ENCODE measurements at places on chromosomes 11 and 22. TPM values are rescaled to one million over a fixed set of nuclear protein-coding genes. Genes with fewer than 3 reads are reported as not detected.

The PRAME gene
- 0.75 TPM for polyA plus RNA-seq

The MS4A15 gene
- not detected for polyA plus RNA-seq

The OR8G1 gene
- not detected for polyA plus RNA-seq

The STK33 gene
- polyA plus RNA-seq = 34.5 TPM

The ACR gene
- 0.45 TPM for polyA plus RNA-seq

The MS4A3 gene
- 0.83 TPM for polyA plus RNA-seq

The OVCH2 gene
- polyA plus RNA-seq = 6.5 TPM

The ADM2 gene
- 5.9 TPM for polyA plus RNA-seq

The GRIA4 gene
- polyA plus RNA-seq = 0.72 TPM

The SLC22A12 gene
- 3.4 TPM for polyA plus RNA-seq

The UBTFL1 gene
- polyA plus RNA-seq = not detected

The MEI1 gene
- 2.7 TPM for polyA plus RNA-seq

The SPA17 gene
- polyA plus RNA-seq = 27.7 TPM

The MYO18B gene
- 0.25 TPM for polyA plus RNA-seq

The CADM1 gene
- 154 TPM for polyA plus RNA-seq

The PLAAT5 gene
- 0.42 TPM for polyA plus RNA-seq

The SLC36A4 gene
- 17.9 TPM for polyA plus RNA-seq

The AIFM3 gene
- polyA plus RNA-seq = 0.97 TPM

The CASP5 gene
- polyA plus RNA-seq = not detected

The SAA1 gene
- polyA plus RNA-seq = not detected

The RIBC2 gene
- polyA plus RNA-seq = 6.2 TPM

The E2F8 gene
- 6.3 TPM for polyA plus RNA-seq

The PITPNB gene
- polyA plus RNA-seq = 64.6 TPM

The FOSL1 gene
- not detected for polyA plus RNA-seq

The DRICH1 gene
- 1.7 TPM for polyA plus RNA-seq

The PRR33 gene
- 0.07 TPM for polyA plus RNA-seq

The SCARF2 gene
- polyA plus RNA-seq = 16.8 TPM

The TBX10 gene
- polyA plus RNA-seq = not detected

The HSD17B12 gene
- 82.6 TPM for polyA plus RNA-seq

The AP2A2 gene
- polyA plus RNA-seq = 99.9 TPM

The CDC45 gene
- 18.1 TPM for polyA plus RNA-seq

The TNNI2 gene
- polyA plus RNA-seq = 0.29 TPM

The SMIM35 gene
- polyA plus RNA-seq = 0.10 TPM

The VSIG10L2 gene
- not detected for polyA plus RNA-seq

The UBQLNL gene
- 0.57 TPM for polyA plus RNA-seq

The DDI1 gene
- polyA plus RNA-seq = not detected

The GDPD5 gene
- polyA plus RNA-seq = 8.5 TPM

The UBQLN3 gene
- not detected for polyA plus RNA-seq

The PLXNB2 gene
- polyA plus RNA-seq = 204 TPM

The ADAMTS8 gene
- polyA plus RNA-seq = 2.3 TPM

The RAB36 gene
- polyA plus RNA-seq = 14.5 TPM

The PGA5 gene
- 0.17 TPM for polyA plus RNA-seq

The FAT3 gene
- 7.2 TPM for polyA plus RNA-seq

The MPPED2 gene
- polyA plus RNA-seq = 18.2 TPM

The TIMM10B gene
- polyA plus RNA-seq = 38.7 TPM

The C22orf15 gene
- polyA plus RNA-seq = 2.5 TPM

The KRTAP5-11 gene
- not detected for polyA plus RNA-seq

The SLCO2B1 gene
- 6.6 TPM for polyA plus RNA-seq

The FZD4 gene
- polyA plus RNA-seq = 73.8 TPM

The OTOG gene
- polyA plus RNA-seq = 0.18 TPM

The GDPD4 gene
- 0.35 TPM for polyA plus RNA-seq

The PLAAT4 gene
- polyA plus RNA-seq = 11.1 TPM

The CNIH2 gene
- 2.8 TPM for polyA plus RNA-seq

The EP300 gene
- polyA plus RNA-seq = 64.6 TPM

The SLC39A13 gene
- 37.3 TPM for polyA plus RNA-seq

Measured in right renal cortex interstitium (tissue), 3 donors.